ENCODE measurements at places on chromosomes 7 and 10.

DNA sequence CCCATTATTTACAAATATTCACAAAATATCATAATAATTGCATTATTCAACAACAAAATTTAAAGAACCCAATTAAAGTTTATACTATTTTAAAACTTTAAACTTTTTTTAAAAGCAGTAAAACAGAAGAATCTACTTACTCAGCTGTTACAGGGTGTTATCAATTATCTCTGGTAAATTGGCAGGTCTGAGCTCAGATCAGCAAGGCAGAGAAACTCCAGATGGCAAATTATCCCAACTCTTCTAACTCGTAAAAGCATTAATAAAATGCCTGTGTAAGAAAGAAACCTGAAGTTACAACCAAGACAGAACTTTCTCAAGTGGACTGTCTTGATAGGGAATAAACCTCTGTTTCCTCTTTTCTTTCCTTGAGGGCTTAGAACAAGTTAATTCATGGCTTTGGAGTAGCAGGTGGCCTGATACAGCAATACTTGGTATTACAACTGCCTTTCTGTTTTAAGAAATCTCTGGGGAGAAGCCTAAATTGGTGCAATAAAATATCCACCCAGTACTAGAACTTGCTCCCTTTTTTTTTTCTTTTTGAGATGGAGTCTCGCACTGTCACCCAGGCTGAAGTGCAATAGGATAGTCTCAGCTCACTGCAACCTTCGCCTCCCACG is 275.3 kb upstream of the MKLN1 start:
- no peak for DNase-seq

DNA sequence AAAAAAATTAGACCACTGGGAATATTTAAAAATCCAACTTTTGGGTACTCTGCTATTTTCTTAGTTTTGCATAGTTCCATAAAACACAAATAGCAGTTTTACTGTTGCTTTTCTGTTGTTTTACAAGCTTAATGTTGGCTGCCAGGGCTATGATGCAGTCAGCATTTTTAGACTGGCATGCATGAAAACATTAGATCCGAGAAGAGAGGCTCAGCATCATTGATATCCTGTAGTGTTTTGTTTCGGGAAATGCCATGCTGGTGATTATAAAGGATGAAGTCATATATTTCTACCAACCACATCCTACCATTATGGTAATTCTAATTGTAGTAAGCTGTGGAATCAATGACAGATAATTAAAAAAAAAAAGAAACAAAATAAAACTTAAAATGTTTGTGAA is 104.6 kb downstream of the MBL2 start:
- DNase-seq = no peak

- DNase-seq = no peak
Observed at GRCh38 chr10:34677591-34677990, 137.5 kb downstream of the PARD3 start.

DNA sequence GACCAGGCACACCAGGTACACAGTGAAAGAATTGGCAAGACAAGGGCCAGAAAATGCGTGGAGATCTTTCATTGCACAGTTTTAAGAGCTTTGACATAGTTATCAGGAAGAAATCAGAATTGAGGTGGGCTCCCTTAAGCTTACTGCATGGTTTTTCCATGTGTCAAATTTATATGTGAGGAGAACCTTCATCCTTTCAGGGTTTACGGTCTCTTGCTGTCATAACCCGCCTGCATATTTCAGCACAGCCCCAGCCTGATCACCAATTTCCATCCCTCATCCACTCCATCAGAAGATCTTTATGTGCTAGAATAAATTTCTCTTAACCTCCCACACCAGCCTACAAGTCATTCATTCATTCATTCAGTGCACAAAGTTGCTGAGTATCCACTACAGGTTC is 373.1 kb downstream of the KCNMA1 start:
- no peak for DNase-seq

DNA sequence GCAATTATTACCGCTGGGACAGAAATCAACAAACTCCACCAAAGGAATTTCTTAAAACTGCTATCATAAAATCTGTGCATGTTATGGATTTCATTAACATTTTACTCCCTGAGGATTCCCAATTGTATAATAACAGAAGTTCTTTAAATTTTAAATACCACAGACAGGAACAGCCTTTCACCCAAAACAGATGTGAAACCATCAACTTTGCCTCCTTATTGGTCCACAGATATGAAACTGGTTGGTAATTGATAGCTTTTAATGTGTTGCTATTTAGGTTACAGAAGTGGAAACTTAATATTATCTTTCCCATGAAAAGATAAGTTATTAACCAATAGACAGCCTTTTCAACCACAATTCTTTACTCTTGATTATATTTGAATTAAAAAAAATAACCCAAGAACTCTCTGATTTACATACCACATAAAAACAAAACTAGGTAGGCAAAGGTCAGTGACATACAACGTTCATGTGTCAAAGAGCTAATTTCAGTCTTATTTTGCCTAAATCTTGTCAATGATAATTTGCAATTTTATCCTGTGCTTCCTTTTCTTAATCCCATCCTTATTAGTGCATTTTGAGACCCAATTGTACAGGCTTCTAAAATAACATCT is 90.0 kb downstream of the NRP1 start:
- DNase-seq = no peak

Measured in skeletal muscle cell (primary cell).